ENCODE measurements at places on chromosomes 3 and 15.

DNA sequence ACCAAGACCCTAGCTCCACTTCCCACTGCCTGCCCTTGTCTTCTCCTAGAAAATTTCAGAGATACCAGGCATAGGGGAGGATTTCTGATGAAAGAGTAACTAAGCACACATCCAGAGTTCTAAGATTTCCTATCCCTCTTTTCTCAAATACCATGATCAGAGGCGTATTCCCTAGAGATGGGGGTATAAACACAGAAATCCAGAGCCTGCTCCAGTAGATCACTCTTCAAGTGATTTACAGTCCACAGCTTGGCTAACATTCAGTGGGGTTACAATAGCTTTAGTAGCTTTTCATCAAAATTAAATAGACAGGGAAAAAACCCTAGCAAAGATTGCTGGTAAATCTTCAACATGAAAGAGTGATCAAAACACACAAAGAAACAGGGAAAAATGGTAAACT is 800.7 kb upstream of the GRM7 start:
- no peak for DNase-seq

DNA sequence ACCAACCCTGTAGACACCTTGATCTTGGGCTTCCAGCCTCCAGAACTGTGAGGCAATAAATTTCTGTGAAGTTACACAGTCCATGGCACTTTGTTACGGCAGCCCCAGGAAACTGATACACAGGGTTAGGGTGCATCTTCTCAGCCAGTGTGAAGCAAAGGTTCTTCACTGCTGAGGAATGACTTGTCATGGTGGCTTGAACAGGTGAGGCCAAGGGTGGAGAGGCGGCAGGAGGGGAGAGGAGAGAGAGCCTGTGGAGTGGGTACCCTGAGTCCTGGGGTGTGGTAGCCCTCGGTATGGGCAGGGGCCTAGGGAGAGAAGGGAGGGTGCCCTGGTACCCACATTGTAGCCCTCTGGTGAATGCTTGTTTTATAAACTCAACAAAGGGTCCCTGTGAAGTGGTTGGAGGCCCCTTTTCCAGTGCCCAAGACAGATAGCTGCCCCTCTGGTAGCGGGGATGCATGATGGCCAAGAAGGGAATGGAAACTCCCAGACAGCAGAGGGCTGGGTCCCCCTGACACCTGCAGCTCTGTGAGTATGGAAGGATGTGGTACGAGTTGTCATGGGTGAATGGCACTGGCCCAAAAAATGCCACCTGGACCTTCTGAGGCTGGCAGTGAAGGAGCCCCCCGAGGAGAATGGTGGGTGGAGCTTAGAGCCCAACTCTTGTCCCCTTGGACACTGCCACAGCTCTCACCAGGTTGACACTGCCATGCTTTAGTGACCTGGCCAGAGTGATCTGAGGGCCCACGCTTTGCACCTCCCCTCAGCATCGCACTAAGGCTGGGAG is 49.6 kb downstream of the SPSB4 start:
- DNase-seq: no peak

- no peak for DNase-seq
Measured at GRCh38 chr3:74661672-74662071, 47.2 kb upstream of the CNTN3 start.

DNA sequence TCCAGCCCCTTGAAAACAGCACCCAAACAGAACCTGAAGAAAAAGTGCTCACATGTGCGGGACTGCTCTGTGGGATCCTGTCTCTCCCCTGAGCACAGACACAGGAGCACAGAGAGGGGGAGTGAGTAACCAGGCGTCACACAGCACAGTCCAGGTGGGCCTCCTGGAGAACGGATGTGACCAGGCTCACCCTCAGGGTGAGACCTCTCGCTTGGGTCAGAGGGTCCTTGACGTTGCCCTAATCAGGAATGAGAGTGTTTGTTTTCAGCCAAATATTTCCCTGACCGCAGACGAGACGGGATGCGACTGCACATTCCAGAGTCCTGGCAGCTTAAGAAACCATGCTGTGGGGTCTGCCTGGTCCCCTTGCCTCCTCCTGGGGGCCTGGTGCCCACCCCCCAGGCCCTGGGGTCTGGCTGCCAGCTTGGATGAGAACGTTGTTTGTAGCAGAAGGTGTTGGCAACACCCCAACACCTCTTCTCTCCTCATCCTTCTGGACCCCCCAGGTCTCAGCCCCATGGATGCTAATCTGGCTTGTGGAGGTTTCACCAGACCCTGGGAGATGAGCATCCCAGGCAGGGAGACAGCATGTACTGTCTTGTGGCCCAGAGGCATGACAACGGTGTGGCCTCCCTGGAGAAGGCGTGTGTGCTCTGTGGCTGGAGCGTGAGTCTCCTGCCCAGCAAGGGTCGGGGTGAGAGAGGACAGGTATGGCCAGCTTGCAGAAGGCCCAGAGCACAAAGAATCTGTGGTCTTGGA is 42.1 kb upstream of the SLC6A6 start:
- DNase-seq: no peak

- DNase-seq: no peak
Measured at GRCh38 chr15:98547741-98548138, 100.6 kb upstream of the IGF1R start.

DNA sequence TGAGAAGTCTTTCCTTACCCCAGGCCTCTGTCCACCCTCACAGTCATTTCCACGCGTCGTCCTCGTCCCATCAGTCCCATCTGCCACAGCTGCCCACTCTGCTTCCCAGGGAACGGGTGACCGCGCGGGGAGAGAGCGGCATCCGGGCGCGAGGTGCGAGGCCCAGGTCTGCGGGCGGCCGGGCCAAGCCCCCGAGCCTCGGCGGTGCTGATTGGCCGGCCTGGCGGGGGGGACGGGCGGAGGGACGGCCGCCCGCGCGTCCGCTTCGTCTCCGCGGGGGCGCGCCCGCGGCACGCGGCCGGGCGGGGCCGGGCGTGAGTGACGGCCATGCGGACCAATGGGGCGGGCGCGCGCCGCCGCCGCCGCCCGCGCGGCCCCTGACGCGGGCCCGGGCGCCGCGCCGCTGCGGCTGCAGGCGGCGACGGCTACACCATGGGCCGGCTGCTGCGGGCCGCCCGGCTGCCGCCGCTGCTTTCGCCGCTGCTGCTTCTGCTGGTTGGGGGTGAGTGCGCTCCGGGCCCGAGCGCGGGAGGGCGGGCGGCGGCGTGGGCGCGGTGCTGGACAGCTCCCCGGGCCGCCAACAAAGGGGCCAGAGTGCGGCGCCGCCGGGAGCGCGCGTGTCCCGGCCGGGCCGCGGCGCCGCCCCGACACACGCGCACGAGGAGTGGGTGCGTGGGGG is at the start of gene PODXL2:
Gene PODXL2 (plus strand): TSS at position 398 of the 679 bp plus-strand sequence. CDS start 35 bp downstream, at position 433.
- DNase-seq: no peak
